ENCODE measurements at places on chromosomes 7 and 10.

DNA sequence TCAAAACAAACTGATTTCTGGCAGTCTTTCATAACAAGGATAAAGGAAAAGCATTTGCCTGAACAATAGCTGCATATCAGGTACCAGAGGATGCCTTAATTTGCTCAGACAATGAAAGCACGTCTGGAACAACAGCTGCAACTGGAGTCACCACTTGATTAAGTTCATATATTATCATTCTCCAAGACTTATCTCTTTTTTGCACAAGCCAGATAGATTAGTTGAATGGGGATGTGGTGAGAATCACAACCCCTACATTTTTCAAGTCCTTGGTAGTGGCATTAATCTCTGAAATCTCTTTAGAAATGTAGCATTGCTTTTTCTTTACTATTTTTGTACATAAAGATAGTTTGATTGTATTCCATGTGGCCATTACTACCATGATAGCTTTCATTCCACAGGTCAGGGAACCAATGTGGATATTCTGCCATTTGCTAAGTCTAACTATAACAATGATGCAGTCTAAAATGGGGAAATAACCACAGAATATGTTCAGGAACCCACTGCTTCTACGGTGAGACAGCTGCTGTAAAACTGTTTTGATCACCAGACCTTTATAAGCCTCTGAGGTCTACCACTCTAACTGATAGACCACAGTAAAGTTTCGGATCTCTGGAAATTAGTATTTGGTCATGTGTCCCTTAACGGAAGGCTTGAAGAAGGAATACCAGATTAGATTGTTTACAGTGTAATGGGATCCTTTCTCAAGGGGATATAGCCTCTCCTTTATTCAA, 1176.2 kb downstream of the DNAJB9 start:
- DNase-seq = no peak

DNA sequence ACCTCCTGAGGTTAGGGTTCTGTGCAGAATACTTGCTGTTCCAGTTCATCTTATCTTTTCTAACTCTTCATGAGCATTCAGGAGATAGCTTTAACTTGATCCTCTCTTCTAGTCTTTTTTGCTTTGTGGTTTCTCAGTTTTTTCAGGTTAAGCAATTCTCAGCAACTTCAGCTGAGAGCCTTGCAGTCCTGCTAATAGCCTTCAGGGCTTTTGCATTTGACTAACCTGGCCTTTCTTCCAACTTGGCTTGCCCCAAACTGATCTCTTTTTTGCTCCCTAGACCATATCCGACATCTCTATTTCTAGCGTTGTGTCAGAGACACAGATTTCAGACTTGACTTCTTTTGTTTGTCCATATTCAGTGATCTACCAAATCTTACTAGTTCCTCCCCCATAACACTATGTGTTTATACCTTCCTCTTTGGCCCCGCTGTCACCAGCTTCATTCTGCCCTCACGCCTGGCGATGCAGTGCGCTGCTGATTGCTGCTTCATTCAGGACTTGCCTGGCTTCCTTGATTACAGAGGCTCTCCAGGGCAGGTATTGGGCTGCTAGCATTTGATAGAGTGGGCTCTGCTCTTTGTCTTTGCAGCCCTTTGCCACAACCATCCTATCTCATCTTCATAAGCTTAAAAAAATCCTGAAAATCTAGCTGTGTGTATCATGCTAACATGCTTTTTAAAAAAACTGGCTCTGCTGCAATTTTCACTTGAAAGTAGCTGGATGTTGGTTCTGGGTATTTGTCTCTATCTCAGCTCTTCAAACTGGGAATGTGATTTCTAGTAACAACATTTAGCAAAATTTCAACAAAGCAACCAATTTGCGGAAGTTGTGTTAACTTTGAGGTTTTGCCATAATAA, 9.6 kb downstream of the CUL1 start:
- no peak for DNase-seq

- DNase-seq = no peak
Measured at GRCh38 chr7:30721211-30721610, 30.7 kb upstream of the INMT start.

GRCh38 chr7:44762726-44763522, 14.3 kb downstream of the ZMIZ2 start:
- no peak for DNase-seq

- DNase-seq = peak; percentile 15
Measured at GRCh38 chr10:17290226-17290625, 62.2 kb downstream of the VIM start.

DNA sequence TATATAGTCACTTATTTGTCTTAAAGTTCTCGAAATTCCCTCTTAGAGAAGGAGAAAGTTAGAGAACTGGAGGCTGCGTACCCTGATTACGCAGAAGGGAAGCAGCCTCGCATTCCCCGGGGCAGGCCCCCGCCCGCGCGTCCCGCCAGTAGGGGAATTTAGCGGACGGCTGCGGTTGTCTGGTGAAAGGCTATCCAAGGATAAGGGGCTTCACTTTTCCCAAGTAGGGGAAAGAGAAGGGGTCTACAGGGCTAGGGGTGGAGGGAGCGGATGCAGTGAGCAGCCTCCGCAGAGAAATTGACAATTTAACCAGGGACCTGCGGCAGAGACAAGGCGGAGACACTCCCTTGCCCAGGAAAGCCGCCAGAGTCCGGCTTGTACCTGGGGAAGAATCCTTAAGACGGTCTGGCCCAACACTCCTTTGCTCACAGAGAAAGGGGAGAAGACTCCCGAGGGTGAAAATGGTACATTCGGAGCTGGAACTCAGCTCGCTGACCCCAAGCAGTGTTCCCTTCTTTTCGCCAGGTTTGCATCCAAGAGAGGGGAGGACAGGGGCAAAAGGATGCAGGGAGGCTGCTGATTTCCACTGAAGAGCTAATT, 994 bp upstream of the MAGI2 start:
- no peak for DNase-seq
